H9 (cell line): ENCODE measurements at places on chromosomes 4 and X. TPM values are rescaled to one million over a fixed set of nuclear protein-coding genes. Genes with fewer than 3 reads are reported as not detected.

GRCh38 chr4:12360391-12360790, 931.7 kb upstream of the HS3ST1 start:
- DNase-seq, result no peak

DNA sequence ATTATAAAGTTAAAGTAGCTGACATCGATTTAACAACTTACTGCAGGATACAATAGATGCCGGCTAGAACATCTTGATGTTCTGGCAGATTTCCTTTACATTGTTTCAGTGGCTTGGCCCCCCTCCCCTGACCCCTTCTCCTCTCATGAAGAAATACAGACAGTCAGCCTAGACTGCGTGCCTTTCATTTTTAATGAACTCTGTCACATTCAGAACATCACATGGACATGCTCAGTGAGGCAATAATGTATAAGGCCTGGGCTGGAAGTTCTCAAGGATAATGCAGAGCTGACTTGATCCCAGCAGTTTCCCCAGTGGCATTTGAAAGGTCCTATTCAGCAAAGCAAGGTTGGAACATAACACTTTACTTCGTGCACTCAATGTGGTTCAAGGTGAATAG, 239.2 kb downstream of the ANK2 start:
- no peak for DNase-seq

DNA sequence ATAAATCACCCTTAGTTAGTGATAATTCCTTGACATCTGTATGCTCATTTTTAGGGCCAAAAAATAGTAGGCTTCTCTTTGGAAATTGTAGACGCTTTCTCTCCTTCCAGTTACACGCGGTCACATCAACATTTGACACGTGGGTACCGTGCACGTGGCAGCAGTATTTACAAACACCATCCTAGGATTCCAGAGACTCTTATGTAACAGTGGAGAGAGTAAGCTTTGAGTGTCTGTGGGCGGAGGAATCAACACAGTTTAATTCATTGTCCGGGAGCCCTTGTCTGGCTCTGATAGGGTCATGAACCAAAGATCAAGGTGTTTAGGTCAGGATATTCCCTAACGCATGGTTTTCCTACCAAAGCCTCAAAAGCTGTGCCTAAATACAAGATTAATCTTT, 12.2 kb downstream of the TET2 start:
- no peak for DNase-seq

- DNase-seq, result peak; percentile 51
Measured at GRCh38 chr4:24809376-24809775, 14.0 kb downstream of the SOD3 start.

- DNase-seq, result no peak
Measured at GRCh38 chr4:140800666-140801065, 44.5 kb upstream of the TBC1D9 start.

DNA sequence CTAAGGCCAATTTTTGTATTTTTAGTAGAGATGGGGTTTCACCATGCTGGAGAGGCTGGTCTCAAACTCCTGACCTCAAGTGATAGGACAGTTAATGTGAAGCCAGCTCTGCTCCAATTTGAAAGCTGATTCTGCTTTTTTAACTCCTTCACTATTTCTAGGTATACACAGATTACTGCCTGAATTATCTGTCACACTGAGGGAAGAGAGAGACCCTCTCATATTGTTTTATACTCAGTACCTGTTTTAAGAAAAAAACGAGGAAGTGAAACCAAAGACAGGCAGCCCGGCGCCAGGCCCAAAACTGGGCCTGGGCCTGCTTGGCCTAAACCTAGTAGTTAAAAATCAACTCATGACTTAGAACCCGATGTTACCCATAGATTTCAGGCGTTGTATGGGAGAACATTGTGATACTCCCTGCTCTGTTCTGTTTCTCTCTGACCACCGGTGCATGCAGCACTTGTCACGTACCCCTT, 1601.5 kb upstream of the PCDH10 start:
- DNase-seq, result no peak

DNA sequence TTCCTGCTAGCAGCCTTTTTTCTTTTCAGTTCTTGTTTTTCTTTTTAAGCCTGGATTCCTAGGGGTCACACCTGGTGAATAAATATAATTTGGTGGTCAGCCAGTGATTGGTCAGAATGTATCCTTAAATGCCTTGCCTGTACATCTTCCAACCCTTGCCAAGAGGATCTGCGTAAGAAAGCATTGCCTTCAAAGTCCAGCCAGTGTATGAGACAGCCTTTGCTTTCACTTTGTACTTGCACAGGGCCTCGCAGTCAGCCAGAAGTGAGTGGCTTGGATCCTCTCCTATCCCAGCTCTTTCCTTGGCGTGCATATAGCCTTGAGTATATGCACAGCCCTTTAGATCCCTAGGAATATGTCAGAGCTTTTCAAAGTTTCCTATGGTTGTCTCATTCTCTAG, 22.2 kb downstream of the KANTR start:
- DNase-seq, result no peak

GRCh38 chrX:68284281-68284904, 148.9 kb downstream of the OPHN1 start:
- no peak for DNase-seq

DNA sequence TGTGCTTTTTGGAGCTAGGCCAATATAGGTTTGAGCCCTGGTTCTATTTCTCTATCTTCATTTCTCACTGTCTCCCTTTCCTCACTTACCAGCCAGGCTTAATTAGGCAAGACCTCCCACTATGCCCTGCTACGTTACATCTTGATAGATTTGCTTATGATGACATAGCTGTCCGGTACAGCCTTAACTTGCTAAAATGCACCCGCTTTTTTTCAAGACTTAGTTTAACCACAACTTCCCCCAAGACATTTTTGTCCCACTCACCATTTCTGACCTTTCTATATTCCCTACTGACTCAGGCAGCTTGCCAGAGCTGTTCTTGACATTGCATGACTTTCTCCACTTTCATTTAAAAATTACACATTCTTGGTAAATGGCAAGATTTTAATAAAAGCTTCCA, 152.6 kb downstream of the MID1 start:
- DNase-seq, result no peak

DNA sequence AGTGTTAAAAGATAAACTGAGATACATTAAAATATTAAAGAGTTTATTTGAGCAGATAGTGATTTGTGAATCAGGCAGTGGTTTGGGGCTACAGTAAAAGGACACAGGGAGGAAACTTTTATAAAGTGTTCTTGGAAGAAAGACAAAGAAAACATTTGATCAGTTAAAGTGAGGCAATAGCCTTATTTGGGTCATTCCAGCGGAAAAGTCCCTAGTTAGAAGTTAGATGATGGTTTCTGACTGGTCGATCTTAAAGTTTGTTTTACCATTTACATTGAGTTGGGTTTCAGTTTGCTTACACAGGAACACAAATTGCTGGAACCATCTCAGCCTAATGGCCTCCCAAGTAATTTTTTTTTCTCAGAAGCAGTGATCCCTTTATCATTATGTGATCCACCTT, 69.7 kb downstream of the PPP1R2C start:
- DNase-seq, result no peak

- no peak for DNase-seq
Measured at GRCh38 chr4:98289375-98289774, 28.2 kb downstream of the RAP1GDS1 start.

DNA sequence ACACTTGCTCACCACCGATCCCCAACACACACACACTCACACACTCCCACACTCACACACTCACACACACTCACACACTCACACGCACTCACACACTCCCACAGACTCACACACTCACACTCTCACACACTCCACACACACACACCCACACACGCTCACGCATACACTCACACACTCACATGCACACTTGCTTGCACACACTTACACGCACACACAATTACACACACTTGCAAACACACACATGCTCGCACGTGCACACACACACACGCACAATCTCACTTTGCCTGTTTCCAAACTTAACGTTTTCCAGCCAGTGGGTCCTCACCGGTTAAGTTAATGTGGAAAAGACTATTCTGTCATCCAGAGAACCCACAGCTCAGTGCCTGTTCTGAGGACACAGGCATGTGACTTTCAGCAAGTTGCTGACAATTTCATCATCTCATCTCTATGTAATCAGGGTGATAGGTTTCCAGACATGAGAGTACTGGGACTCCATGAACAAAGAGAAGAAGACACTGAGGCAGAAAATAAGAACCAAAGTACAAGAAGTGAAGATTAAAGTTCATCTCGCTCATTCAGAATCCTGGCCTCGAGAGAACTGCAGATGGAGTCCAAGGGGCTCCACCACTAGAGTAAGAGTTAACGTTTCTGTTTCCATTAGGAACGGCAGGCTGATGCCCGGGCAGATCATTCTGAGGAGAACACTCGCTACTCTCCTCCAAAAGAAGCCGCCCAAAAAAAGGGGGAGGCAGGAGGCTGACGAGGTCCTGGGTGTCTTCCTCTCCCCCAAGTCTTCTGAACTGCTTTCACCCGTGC, 153.2 kb upstream of the FRG1 start:
- no peak for DNase-seq

DNA sequence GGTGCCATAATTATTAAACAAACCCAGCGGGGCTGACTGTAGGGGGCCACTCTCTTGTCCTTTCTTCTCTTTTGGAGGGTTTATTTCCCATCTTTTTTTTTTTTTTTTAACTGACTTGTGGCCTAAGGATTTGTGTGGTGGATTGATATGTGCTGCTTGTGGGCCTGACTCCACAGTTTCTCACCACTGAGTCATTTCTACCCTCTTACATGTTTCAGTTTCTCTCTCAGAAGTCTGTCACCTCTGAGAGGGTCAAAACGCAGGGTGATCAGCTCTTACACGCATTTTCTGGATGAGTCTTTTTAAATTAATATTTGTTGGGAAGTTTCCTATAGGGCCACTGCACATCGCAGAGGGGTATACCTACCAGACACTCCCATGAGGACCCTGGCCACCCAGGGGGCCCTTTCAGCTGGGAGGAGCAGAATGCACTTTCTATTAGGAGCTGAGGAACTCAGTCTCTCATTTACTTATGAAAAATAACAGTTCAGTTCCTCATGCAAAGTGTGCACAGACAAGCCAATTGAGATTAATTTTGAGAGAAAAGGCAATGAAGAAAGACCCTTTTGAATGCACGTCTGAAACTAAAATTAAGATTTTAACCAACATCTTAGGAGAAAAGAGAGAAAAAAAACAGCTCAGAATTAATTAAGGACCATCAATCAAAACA, 407.9 kb downstream of the TECRL start:
- DNase-seq, result no peak

- no peak for DNase-seq
Measured at GRCh38 chr4:118759481-118759880, 74.3 kb downstream of the METTL14 start.

GRCh38 chr4:181659202-181659601, 584.0 kb upstream of the TENM3 start:
- no peak for DNase-seq

GRCh38 chr4:167424341-167425256, 190.3 kb upstream of the SPOCK3 start:
- DNase-seq, result no peak

GRCh38 chr4:163606896-163607691, 112.6 kb downstream of the TMA16 start:
- no peak for DNase-seq

DNA sequence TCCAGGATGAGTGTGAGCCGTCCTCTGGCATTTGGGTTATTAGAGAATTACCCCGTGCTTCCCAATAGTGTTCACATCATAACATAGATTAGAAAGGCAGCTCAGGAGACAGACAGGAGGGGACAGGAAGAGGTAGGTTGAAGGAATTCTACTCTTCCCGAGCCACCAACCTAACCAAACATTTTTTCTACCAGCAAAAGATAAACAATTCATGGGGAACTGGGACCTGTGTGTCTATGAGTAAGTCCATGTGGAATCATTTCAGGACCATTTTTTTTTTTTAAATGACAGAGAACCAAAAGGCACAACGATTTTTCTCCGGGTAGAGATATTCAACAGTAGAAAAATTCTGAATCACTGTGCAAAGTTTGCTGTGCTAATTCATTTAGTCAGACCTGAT, 174.2 kb upstream of the ETNPPL start:
- no peak for DNase-seq

GRCh38 chr4:146132445-146132844, 43.1 kb upstream of the LSM6 start:
- DNase-seq, result no peak

- DNase-seq, result no peak
Measured at GRCh38 chrX:786441-786881, 155.9 kb downstream of the SHOX start.

GRCh38 chr4:150680651-150681050, 98.7 kb downstream of the MAB21L2 start:
- no peak for DNase-seq

Gene FAM47E
- total RNA-seq, result 1.0 and 2.0 TPM in 2 replicates

Gene NEUROG2
- total RNA-seq, result not detected in 2 replicates

Gene GYPB
- not detected in 2 replicates for total RNA-seq

Gene NMU
- 9.8 and 12.9 TPM in 2 replicates for total RNA-seq

Gene ZNF157
- 0.81 TPM in 2 replicates for total RNA-seq

Gene LANCL3
- total RNA-seq, result 0.26 and 0.48 TPM in 2 replicates
